ENCODE measurements at places on chromosomes 16 and 17.

- DNase-seq = no peak
Observed at GRCh38 chr16:10879681-10880589, 2.9 kb downstream of the CIITA start.

- no peak for DNase-seq
Observed at GRCh38 chr17:77741109-77741508, 217.4 kb upstream of the TNRC6C start.

DNA sequence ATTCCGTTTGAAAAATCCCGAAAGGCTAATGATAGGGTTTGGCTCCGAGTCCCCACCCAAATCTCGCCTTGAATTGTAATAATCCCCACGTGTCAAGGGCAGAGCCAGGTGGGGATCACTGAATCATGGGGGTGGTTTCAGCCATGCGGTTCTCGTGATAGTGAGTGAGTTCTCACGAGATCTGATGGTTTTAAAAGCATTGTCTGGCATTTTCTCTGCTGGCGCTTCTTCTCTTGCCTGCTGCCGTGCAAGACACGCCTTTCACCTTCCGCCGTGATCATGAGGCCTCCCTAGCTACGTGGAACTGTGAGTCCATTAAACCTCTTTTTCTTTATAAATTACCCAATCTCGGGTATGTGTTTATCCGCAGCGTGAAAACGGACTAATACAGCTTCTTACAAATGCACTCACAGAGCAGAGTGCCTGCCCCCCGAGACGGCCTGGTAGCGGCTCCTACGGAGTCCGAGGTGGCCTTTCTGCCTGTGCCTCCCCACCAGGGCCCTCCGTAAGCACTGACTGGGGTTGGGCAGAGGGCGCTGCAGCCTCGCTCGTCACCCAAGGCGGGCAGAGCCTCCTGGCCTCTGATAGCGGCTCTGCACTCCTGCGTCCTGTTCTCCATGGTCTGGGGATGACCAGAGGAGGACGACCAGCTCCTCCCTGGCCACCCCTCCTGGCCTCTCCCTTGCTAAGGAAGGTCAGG is 131.7 kb downstream of the FOXL1 start:
- DNase-seq = no peak

DNA sequence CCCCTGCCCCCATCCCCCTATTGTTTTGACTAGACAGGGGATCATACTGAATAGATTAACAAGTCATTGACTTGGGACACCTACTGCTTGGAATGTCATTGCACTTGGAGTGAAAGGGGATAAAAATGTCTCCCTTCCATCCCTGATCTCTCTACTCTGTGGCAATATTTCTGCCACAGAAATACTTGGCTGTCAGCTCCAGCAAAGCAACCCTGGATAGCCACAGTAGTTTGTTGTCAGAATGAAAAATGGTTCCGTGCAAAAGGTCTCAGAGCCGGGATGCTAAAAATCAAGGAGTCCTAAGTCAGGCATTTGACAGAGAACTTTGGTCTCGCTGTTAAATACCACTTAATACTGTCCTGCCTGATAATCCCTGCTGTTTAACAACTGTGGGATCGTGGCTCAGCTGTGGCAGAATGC is 722.0 kb upstream of the SOX9 start:
- no peak for DNase-seq

DNA sequence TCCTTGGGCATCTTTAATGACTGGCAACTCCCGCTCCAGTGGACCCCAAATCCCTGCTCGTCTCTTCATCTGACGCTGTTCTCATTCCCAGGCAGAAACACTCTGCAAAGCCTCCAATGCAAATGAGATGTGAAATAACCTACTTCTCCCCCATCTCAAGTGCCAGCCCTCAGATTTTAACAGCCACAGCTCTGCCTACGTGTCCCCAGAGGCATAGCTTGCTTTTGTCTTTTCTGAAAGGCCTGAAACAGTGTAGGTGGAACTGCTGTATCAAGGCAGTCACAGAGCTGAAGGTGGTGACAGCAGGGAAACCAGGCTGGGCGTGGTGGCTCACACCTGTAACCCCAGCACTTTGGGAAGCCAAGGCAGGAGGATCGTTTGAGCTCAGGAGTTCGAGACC is 14.7 kb downstream of the RPH3AL start:
- no peak for DNase-seq

GRCh38 chr16:19309178-19309577 is 23.6 kb downstream of the CLEC19A start:
- no peak for DNase-seq

- DNase-seq = no peak
Observed at GRCh38 chr17:50837286-50837979, 2.0 kb downstream of the WFIKKN2 start.

- DNase-seq = no peak
Observed at GRCh38 chr17:83180264-83180995, 101.0 kb downstream of the METRNL start.

DNA sequence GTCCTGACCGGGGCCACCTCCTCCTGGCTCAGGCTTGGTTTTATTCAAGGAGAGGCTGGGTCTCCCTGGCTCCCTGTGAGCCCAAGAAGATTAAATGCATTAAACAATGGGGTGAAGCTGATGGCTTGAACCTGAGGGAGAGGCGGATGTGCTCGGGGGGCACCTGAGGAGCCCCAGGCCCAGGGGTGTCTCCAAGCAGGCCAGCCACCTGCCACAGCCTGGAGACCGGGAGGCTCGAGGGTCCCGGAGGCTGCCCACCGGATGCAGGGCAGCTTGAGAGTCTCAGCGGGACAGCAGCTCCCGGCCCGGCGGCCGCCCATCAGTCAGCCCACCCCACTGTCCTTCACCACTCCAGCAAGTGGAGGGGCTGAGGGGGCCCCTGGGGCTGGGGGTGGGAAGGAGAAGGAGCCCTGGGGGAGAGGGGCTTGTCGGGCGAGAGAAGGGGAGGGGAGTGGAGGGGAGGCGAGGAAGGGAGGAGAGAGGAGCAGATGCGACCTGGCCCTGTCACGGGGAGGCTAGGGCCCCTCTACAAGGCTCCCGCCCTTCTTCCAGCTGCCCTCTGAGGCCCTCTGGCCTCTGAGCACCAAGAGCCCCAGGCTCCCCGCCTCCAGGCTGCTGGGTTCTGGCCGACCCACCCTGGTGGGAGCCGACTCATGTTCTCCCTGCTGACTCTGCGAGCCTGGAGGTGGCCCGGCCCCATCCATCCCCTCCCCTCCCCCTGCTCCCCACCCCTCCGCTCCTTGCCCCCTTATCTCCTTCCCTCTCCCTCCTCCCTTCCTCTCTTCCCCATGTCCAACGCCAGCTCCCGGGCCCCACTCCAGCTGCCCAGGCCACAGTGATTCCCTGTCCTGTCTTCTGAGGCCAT is 13.2 kb downstream of the CD7 start:
- DNase-seq = no peak

- DNase-seq = peak; percentile 19
Observed at GRCh38 chr17:74020522-74020921, 183.0 kb upstream of the RPL38 start.

GRCh38 chr16:88854306-88855111 is 2.2 kb downstream of the GALNS start:
- no peak for DNase-seq

DNA sequence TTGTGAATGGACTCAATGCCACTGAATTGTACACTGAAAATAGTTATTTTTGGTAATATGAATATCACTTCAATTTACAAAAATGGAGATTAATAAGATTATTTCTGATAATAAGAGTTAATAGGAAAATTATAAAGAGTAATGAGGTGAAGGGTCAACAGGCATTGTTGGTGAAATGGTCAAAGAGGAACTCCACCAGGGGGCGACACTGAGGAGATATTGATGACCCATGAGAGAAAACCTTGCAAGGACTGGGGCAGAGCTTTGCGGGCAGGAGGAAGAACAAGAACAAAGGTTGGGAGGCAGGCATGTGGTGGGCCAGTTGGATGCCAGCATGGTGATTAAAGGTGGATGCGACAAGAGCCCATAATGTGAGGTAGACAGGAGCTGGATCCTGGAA is 74.0 kb upstream of the XYLT1 start:
- DNase-seq = no peak

- DNase-seq = no peak
Observed at GRCh38 chr16:75254359-75254837, 3.0 kb upstream of the BCAR1 start.

- no peak for DNase-seq
Observed at GRCh38 chr17:66950886-66951604, 13.5 kb upstream of the CACNG4 start.

DNA sequence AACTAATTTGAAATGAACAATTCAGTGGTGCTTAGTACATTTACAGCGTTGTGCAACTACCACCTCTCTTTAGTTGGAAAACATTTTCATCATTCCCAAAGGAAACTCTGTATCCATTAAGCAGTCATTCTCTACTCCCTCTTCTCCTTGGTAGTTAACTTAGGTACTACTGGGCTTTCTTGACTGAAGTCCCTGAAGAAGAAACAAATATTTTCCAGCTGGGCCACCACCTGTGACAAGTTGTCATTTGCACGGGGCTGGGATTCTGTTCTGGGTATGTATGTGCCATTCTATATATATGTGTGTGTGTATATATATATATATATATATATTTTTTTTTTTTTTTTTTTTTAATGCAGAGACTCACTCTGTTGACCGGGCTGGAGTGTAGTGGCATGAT is 15.4 kb upstream of the RMI2 start:
- DNase-seq = no peak

GRCh38 chr17:6046931-6047330 is 23.2 kb upstream of the WSCD1 start:
- DNase-seq = no peak

GRCh38 chr16:50547340-50548124 is 664 bp upstream of the NKD1 start:
- no peak for DNase-seq

GRCh38 chr17:17824119-17824782 is 12.5 kb downstream of the SREBF1 start:
- no peak for DNase-seq

- no peak for DNase-seq
Observed at GRCh38 chr16:73499276-73499675, 451.3 kb upstream of the ZFHX3 start.

DNA sequence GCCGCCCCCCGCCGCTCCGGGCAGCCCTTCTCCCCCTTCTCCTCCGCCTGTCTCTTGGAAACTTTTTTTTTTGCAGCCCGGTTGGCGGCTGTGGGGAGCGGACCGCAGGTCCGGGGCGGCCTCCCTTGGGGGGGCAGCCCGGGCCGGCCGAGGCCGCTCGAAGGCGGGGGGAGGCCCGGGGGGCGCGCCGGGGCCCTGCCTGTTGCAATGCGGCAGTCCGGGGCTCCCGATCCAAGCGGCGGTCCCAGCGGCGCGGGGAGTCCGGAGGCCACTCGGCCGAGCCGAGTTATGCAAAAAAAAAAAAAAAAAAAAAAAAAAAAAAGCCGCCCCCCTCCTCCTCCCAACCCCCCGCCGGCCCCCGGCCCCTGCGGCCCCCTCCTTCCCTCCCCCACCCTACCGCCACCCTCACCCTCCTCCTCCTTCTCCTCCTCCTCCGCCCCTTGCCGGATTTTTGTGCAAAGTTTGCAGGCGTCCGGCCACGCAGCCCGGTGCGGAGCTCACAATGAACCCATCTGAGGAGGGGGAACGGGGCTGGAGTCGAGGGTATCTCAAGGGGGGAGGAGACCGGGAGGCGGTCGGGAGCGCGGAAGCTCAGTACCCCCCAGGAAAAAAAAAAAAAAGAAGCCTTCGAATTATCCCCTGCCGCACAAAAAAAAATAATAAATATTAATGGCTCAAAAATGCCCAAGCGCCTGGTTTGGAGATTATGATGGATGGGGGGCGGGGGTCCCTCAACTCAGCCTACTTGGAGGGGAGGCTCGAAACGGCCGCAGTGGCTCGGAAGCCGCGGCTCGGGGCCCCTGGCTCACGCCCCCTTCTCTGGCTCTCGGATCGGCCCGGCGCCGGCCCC is at the start of gene ZNF423:
TSS of gene ZNF423 (minus strand) at position 291 of the 850 bp plus-strand sequence. CDS start 338 bp downstream, outside the sequence.
- DNase-seq = no peak

DNA sequence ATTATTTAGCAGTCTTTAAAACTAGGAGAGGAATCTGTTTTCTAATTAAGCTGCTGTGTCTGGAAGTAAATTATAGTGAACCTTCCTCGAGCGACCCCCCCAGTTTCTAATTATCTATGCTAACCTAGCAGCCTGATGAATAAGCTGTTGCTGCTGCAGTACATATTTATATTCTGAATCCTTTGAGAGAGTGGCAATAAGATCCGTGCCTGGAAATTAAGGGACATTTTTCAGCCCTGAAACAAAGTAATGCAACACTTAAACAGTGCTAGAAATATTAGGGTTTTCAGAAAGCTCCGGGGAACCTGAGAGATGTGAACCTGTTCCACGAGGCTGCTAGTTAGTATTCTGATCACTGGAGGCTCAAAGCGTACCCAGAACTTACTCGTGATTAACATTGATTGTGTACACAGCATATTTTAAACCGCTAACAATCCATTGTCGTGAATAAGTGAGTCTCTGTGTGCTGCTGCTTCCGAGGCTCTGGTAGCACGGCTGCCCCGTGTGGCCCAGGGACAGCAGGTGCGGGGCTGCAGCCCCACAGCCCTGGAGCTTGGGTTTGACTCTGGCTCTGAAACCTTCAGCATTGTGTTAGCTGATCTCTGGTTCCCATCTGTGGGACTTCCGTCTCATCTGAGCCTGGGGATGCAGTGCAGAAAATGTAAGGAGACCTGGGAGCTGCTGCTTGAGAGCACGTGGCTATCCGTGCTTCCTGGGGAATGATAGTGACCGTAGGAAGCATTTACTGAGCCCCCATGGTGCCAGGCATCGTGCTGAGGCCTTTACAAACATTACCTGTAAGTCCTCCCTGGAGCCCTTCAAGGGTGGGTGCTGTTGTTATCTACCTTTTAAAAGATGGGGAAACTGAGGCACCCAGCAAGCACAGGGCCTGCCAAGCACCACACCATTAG is 190.9 kb upstream of the CHMP6 start:
- DNase-seq = peak; percentile 43

DNA sequence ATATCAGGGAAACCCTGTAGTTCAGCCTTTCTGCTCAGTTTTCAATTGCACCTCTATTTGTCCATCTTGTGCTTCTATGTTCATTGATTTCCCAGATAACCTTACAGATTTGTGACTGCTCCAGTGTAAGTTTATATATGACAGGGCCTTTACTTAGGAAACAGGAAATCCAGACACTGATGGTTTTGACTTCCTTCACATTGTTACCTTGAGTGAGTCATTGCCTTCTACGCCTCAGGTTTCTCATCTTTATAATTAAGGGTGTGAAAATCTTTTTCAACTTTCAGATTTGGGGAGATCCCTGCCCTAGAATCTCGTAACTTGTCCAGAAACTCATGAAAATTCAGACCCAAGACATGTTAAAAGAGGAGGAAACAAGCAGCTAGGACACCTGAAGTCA is 342.4 kb upstream of the TBX2 start:
- no peak for DNase-seq

DNA sequence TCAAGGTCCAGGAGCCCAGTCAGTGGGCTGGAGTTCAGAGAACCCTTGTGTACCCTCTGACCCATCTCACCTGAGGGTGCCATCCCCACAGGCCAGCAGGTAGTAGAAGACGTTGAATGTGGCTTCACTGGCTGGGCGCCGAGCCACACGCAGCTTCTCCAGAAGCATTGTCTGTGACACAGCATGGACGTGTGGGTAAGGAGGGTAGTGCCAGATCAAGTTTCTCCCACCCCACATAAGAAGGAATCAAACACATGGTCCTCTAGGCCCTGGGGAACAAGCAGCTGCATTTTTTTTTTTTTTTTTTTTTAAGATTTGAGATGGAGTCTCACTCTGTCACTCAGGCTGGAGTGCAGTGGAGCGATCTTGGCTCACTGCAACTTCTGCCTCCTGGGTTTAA is 60.9 kb downstream of the MYO18A start:
- DNase-seq = no peak

Measured in NCI-H510A (cell line).